Stimulated activated CD8-positive, alpha-beta memory T cell treated with anti-CD3 and anti-CD28 coated beads, Interleukin-4, amount 100 ng/mL, for 1 hour (primary cell): ENCODE measurements at places on chromosomes 13 and 19.

DNA sequence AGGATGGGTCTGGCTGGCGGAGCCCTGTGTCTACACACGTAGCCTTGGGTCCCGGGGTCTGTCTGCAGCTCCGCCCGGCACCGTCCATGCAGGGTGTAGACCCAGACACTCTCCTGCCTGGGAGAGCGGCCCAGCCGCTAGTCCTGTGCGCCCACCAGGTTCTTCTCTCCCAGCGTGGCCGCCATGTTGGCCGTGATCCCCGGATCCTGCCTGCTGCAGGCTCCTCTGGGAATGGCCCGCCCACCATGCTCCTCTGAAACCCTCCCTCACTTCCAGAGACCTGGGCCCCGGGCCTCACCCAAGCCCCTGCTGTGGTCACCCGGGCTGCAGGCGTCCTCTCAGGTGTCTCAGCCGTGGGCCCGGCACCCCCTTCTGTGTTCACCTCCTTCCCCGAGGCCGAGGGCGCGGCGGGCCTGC lies 57.7 kb upstream of the MCF2L start:
- DNase-seq = no peak

DNA sequence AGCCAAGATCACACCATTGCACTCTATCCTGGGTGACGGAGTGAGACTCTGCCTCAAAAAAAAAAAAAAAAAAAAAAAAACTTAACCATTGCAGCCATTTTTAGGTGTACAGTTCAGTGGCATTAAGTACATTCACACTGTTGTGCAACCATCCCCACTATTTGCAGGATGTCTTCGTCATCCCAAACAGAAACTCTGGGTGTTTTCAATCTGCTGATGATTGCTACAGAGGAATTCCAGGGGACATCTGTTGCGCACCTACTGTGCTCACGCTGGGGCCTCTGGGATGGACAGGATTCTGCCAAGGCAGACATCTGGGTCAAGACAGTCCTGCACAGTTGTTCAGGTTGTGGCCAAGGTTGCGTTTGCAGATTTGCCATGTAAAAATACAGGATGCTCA lies 2.4 kb upstream of the APOC4 start:
- no peak for DNase-seq

DNA sequence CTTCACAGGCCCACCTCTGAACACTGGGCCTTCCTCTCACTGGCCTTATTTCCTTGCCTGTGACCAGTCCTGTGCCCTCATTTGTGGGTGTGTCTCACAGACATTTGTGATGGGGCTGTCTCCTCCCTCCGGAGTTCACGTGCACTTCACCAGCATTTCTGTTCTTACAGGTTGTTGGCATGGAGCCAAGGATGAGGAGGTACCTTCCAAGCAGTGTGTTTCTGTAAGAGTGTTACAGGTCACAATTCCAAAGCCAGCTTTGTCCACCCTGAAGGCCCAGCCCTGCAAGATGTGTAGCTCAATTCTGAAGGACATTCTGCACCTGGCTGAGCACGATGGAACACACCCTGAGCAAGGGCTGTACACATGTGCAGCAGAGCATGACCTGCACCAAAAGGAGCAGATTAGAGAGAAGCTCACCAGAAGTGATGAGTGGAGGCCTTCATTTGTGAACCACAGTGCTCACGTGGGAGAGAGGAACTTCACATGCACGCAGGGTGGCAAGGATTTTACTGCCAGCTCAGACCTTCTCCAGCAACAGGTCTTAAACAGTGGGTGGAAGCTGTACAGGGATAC lies 8.1 kb downstream of the ZNF749 start:
- DNase-seq = no peak

GRCh38 chr19:41426952-41427646 lies at the start of gene B3GNT8:
Gene B3GNT8, minus strand, starts transcription at chr19:41427374. Its CDS starts 596 bp downstream, at chr19:41426778.
- DNase-seq = no peak

- no peak for DNase-seq
Measured at GRCh38 chr19:51600940-51601580, 29.1 kb downstream of the SIGLEC5 start.

GRCh38 chr13:75353781-75354193 lies 128.2 kb downstream of the TBC1D4 start:
- no peak for DNase-seq

GRCh38 chr13:91347996-91348905 lies 764 bp downstream of the MIR17HG start:
- peak; percentile 51 for DNase-seq

DNA sequence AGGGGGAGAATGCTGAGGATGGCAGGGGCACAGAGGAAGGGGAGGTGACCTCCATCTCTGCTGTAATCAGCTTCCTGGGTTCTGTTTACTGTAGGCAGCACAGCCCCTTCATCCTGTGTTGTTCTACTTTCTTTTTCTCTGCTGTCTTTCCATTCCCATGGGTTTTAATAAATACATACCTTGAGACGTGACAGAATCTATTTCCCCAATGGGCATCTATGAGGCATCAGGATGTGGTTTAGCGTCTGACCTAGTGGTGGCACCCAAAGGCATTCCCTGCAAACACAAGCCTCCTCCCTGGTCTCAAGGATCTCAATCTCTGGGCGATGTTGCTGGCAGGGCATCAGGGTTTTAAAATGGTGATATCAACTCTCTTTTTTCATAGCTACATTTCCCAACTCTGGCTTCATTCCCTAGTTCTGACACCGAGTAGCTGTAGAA lies 60.8 kb downstream of the ALOX5AP start:
- DNase-seq = no peak

DNA sequence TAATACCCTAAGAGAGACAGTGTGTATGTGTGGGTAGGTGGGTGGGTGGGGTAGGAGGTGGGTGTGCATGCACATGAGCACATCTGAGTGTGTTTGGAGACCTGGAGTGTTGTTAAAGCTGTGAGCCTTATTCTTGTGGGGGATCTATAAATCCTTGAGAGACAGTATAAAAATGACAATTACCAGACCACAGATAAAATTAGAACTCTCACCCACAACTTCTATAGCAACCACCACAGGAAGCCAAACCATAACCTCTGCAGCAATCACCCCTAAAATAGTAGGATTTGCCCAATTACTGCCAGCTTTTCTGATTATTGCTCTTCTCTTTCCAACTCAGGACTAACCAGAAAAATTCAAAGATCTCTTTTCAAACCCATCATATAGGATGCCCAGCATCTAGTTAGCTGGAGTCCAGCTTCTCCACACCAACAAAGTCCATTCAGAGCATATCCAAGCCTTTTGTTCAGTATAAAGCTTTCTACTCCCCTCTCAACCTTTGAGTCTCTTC lies 93.4 kb upstream of the SLITRK1 start:
- no peak for DNase-seq

- DNase-seq = no peak
Measured at GRCh38 chr19:41744850-41745249, 10.5 kb upstream of the CEACAM6 start.

DNA sequence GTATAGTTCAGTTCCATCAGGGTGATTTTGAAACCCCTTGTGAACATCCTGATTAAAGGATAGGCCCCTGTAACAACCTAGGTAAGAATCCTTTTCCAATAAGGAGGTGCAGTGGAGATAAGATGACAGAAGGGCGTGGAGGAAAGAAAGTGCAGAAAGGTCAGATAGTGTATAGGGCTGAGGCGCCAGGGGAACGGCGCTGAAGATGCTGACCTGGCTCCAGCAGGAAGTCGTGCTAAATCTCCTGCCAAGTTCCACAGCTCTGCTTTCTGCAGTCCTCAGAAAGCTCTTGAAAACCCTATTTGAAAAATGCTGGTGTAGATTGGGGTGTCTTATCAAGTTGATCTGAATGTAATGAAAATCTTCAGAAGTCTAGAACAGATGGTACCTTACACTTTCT lies 221.7 kb downstream of the COG6 start:
- DNase-seq = no peak

DNA sequence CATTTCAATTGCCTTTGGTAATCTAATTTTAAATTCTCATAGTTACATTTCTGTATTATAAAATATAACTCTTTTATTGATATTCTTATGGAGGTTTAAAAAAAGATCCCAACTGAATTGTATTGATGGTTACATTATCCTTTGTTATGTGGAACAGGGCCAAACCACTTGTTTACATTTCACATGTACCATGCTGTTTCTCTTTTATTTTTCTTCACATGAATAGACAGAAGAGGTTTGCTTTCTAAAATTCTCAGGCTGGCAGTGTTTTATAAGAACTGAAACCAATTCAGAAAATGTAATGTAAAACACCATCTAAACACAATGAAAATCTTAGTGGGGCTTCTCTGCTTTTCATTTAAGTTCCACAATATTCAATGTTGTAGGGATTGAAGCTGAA lies 122.5 kb downstream of the GPC5 start:
- no peak for DNase-seq

DNA sequence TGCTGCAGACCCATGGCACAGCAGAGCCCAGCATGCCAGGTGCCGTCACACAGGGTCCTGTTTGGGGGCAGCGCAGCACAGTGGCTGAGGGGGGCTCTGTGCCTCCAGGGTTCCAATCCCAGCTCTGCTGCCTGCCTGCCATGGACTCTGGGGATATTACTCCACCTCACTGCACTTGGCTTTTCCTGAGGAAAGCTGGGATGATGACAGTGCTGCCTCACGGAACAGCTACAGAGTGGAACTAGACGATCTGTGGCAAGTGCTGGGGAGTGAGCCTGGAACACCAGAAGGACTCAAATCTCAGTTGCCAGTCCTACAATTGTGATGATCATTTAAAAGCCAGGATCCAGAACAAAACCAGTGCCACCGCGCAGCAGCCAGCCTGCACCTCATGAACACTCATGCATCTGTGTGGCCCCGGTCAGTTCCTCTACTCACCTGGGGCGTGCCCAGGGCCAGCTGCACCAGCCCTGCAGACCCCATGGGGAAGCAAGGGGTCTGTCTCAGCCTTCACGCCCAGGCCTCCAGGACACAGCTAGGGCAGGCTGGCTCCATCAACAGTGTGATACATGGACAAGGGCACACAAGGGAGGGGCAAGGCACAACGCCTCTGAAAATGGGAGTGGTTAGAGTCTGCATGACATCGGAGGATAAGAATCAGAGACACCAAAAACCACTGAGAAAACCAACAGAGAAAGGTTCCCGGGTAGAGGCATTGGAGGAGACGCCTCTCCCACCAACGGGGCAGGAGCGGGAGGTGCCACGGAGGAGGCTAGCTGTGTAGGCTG lies 55.2 kb downstream of the ATP7B start:
- no peak for DNase-seq

GRCh38 chr13:36420437-36420891 lies 11.8 kb upstream of the CCNA1 start:
- peak; percentile 37 for DNase-seq

GRCh38 chr13:36102721-36103120 lies 28.5 kb downstream of the DCLK1 start:
- no peak for DNase-seq

DNA sequence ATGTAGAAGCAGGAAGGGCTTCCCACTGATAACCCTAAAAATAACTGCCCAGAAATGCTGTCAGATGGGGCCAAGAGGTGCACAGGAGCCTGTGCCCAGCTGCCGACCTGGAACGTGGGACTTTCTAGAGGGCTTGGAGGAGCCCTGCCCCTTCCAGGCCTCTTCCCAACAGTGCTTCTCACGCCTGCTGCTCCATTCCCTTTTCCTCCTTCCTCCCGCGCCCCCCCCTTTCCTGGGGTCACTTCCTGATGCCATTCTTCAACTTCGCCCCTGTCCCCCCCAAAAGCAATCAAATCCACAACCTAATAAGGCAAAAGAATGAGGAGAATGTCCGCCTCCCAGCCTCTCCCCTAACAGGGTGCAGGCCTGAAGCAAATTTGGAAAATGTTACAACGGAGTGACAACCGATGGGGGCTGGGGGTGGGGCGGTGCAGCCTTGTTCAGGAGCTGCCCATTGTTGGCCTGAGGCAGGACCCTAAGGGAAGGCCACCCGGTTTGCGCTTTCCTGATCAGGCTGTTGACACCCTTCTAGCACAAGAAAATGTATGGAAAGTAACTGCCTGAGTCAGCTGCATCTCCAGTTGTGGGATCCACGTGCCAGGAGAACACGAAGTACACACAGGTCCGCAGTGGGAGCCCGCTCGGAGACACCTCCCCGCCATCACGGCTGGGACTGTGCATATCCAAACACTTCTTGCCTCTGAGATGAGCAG lies 18.7 kb downstream of the ACTN4 start:
- DNase-seq = no peak

- no peak for DNase-seq
Measured at GRCh38 chr19:29878973-29879654, 62.9 kb upstream of the URI1 start.

- no peak for DNase-seq
Measured at GRCh38 chr19:8108560-8109445, 40.6 kb downstream of the FBN3 start.

DNA sequence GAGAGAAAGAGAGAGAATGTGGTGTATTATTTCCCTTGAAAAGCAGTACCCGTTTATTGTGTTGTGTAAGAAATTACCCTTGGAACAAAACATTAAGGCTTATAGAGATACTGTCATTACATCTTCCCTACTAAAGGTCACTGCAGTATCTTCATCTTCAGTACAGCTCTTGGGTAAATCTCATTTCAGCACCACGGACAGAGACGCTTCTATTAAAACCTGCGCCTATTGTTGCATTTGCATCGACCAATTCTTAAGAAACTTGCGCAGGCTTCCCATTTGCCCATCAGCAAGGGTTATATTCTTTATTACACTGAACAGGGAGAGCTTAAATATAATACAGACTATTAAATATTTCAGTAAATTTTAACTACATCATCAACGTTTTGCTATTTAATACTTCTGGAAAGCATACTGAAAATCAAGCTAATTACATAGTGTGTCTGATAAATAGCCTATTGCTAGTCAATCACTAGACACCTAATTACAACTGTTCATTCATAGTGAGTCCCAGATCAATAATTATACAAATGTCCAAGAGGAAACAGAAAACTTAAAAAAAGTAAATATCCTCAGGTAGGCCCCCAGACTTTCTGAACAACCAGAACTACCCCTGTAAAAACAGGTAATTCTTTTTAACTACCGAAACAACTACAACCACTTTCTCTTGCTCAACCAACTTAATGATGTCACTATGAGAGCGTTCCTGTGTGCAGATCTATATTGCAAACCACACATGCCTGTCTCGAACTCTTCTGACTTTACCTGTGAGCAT lies 350.6 kb downstream of the LIG4 start:
- DNase-seq = no peak

- DNase-seq = no peak
Measured at GRCh38 chr13:112657850-112658445, 31.9 kb upstream of the ATP11A start.

DNA sequence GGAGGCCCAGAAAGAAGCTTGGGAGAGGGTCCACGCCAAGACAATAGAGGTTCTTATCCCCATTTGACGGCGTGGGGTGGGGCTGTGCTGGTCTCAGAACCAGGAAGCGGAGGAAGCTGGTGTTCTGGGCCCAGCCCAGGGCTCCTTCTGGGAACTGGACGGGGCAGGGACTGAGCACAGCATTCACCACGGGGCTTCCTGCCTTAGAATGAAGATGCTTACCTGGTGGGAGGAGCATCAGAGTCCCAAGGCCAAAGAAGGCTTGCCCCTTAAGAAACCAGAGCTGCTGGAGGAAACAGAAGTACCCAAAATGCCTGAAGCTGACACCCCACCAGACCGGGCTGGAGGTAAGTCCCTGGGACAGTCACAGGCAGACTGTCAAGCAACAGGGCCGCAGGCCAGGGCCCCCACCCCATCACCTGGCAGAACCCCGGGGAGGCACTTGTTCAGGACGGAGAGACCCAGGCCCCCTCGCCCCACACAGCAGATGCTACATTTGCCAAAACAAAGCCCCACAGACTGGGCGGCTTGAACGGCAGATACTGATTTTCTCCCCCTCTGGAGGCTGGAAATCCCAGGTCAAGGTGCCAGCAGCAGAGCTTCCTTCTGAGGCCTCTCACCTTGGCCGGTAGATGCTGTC lies 17.8 kb upstream of the IGLON5 start:
- DNase-seq = no peak
